ENCODE measurements at places on chromosomes 16 and 17.
A peak's percentile ranks its signal among the peaks of the same experiment; 100 is the strongest.

DNA sequence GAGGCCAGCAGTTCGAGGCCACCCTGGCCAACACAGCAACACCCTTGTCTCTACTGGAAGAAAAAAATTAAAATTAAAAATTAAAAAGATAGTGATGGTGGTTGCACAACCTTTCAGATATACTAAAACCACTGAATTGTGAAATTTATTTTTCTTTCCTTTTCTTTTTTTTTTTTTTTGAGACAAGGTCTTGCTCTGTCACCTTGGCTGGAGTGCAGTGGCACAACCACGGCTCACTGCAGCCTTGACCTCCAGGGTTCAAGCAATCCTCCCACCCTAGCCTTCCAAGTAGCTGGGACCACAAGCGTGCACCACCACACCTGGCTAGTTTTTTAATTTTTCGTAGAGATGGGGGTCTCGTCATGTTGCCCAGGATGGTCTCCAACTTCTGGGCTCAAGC, 254.4 kb downstream of the SLC39A11 start:
- DNase-seq: no peak

DNA sequence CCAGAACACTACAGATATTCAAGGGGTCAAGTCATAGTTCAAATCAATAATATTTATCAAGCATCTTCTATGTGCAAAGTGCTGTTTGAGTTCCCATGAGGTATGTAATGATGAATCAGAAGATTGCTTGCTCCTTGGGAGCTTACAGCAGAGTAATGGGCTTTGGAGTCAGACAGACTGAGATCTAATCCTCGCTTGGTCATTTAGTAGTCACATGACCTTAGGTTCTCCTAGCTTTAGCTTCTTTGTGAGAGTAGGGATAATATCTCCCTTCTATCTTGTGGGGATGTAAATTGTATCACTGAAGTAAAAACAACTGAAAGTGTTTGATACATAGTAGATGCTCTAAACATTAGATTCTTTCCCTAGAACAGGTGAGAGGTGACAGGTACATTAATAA, 30.1 kb downstream of the SNX11 start:
- DNase-seq: no peak

DNA sequence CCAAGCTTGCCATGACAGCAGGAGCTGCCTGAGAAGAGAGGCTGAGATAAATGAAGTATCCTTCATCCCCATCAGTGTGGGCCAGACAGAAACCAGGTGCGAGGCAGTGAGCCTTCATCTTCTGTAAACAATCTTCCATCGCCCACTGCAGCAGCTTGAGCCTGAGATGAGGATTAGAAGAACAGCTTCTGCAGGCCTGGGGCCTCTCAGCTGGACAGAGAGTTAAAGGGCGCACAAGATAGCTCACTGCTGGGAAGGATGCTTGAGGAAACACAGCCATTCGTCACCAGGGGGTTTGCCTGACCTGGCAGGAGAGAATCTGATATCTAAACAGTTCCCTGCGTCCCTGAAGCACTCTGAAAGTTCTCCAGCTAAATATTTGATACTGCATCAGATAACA, 27.1 kb downstream of the HOXB1 start:
- DNase-seq: no peak

DNA sequence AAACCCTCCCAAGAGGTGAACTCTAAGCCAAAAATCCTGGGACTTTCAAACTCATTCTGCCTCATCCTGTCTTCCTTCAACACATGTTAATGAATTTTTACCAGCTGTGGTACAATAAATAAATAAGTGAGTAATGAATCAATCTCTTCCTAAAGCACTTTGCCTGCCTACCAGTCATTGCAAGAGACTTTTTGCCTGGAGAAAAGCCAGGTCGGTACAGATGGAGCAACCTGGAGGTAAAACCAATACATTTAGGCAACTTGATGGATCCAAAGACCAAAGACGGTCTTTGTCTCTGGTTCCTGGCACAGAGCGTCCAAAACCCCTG, 324.2 kb downstream of the PMP22 start:
- no peak for DNase-seq

GRCh38 chr17:45660474-45660873, 123.6 kb upstream of the CRHR1 start:
- DNase-seq: no peak

GRCh38 chr16:9151597-9151996, 60.2 kb downstream of the HAPSTR1 start:
- no peak for DNase-seq

GRCh38 chr16:57041182-57042156, 50.9 kb upstream of the CPNE2 start:
- peak; percentile 69 for DNase-seq

- DNase-seq: no peak
Observed at GRCh38 chr17:3551189-3551588, 6.4 kb downstream of the TRPV3 start.

GRCh38 chr16:64445245-64445644, 676.6 kb downstream of the CDH11 start:
- DNase-seq: no peak

GRCh38 chr17:49456183-49456965, 38.7 kb upstream of the NGFR start:
- no peak for DNase-seq
